ENCODE measurements at places on chromosomes 4 and X. TPM values are rescaled to one million over a fixed set of nuclear protein-coding genes. Genes with fewer than 3 reads are reported as not detected.

- no peaks in the 10 kb centered on the region for H3K27me3 ChIP-seq
- peaks cover 13% of the 10 kb centered on the region for H3K4me1 ChIP-seq
- no peak for DNase-seq
- H3K36me3 ChIP-seq, result no peaks in the 10 kb centered on the region
- H3K27ac ChIP-seq, result no peak overlapping the region
Observed at GRCh38 chr4:87224141-87224923, 3.9 kb upstream of the KLHL8 start.

- H3K36me3 ChIP-seq, result no peaks in the 10 kb centered on the region
- no peaks in the 10 kb centered on the region for H3K27me3 ChIP-seq
- H3K4me3 ChIP-seq, result no peak overlapping the region
- DNase-seq, result no peak
Observed at GRCh38 chrX:148538582-148538981, 38.2 kb downstream of the AFF2 start.

DNA sequence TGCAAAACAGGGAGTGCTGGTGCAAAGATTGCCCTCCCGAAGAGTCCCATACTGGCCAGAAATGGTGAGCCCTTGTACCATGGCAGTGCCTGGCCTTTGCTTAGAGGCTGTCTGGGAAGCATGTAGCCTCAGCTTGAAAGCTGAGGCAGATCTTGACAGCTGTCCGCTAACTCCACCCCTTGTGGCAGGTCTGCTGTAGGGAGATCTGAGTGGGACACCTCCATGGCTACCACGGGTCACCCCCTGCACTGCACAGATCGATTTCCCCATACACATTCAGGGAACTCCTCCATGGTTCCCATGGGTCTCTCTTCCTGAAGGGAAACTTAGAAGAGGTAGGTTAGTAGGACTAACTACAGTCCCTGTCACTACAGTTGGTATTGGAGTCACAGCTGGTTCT, 6.1 kb upstream of the ACOT9 start:
- no peaks in the 10 kb centered on the region for H3K36me3 ChIP-seq
- no peaks in the 10 kb centered on the region for H3K27me3 ChIP-seq
- no peak for DNase-seq
- H3K4me3 ChIP-seq, result no peak overlapping the region

SPANXN4 gene
- not detected for total RNA-seq

CT47A1 gene
- total RNA-seq, result not detected

- no peak for DNase-seq
- H3K36me3 ChIP-seq, result peaks cover 3% of the 10 kb centered on the region
Observed at GRCh38 chr4:38145741-38146140, 185.5 kb downstream of the PTTG2 start.

DNA sequence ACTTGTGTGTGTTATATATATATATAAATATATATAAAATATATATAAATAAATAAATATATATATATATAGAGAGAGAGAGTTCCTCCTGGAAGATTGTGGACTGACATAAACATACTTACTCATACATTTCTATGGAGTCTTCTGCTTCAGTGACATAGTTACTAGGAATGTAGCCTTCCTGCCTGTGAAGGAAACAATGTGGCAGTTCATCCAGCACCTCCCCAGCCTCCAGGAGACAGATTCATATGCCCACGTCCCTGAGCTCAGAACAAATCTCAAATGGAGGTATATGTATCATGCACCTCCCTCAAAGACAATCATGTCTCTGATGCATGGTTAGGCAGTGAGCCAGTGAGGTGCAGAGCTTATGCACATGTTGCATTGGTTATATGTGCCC, 11.4 kb upstream of the TIMM8A start:
- no peaks in the 10 kb centered on the region for H3K36me3 ChIP-seq
- no peak overlapping the region for H3K27ac ChIP-seq

ANXA5 gene
- total RNA-seq, result 60.0 TPM

DNA sequence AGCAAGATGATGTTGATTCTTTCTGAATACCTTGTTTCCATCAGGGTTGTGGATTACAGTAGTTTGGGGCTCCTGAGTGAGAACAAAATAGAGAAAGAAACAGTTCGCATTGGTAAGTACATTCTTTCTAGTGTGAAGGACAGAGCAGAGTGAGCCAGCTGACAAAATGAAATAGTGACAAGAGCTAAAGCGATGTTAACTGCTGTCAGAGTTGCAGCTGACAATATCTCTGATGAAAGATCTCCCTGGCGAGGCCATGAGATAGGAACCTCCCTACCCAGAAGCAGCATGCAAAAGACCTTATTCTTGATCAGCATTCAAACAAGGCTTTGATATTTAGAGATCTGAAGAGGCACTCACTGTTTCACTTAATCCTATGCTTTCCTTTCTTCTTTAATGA, 258.6 kb downstream of the CAMK2D start:
- H3K27ac ChIP-seq, result no peak overlapping the region
- no peaks in the 10 kb centered on the region for H3K27me3 ChIP-seq
- no peak for DNase-seq
- H3K4me1 ChIP-seq, result no peaks in the 10 kb centered on the region
- H3K4me3 ChIP-seq, result no peak overlapping the region

HAUS7 gene
- total RNA-seq, result 66.4 TPM

TMPRSS11F gene
- not detected for total RNA-seq

DNA sequence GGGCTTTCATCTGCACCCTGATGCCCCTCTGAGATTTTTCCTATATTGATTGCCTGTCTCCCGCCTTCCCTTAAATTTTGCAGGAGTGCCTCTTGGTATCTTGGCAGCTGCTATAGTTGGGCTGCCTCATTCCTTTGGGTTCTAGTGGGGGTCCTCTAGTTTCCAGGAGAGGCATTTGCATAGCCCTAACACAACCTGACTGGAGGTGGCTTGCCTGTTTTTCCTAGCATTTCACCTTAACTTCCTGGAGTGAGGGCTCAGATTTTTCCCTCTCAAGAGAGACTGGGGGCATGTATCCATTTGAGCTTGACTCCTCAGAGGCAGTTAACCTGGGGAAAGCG, 46.0 kb downstream of the UGT2A3 start:
- H3K27ac ChIP-seq, result no peak overlapping the region
- H3K4me1 ChIP-seq, result no peaks in the 10 kb centered on the region
- DNase-seq, result no peak
- no peak overlapping the region for H3K4me3 ChIP-seq

BANK1 gene
- total RNA-seq, result 1.3 TPM

RHOH gene
- total RNA-seq, result 114 TPM

DNA sequence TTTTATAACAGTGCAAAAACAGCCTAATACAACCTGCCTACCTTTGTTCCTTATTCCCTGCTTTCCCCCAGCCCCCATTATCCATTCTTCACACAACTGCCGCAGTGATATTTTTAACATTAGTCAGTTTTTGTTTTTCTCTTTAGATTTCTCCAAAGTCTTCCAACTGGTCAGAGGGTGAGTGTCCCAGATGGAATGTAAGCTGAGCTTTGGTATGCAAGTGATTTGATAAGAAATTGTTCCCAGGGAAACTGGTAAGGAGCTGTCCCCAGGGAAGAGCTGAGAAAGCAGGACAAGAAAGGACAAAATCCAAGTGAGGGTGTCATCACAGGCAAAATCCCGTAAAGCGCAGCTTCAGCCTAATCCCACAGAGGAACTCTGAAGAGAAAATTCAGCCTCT, 475.5 kb upstream of the ADGRL3 start:
- no peaks in the 10 kb centered on the region for H3K27me3 ChIP-seq
- no peaks in the 10 kb centered on the region for H3K4me1 ChIP-seq
- DNase-seq, result no peak
- no peaks in the 10 kb centered on the region for H3K36me3 ChIP-seq

DNA sequence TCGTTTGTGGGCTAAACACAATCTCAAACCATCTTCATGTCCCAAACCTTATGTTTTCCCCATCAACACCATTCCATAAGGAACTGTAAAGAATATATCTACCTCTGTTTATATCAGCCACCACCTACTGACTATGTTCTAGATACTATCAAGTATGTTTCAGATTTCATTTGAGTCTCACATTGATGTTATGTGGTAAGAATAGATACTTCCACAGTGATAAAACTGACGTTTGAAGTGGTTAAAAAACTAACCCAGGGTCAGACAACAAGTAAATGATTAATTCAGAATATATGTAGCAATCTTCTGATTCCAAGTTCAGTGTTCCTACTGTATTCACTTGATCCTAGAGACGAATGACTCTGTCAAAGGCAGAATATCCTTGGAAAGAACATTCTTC, 156.8 kb upstream of the RASGEF1B start:
- no peak overlapping the region for H3K27ac ChIP-seq
- no peak overlapping the region for H3K4me3 ChIP-seq
- H3K27me3 ChIP-seq, result no peaks in the 10 kb centered on the region
- peaks cover 25% of the 10 kb centered on the region for H3K4me1 ChIP-seq
- no peak for DNase-seq
- H3K36me3 ChIP-seq, result no peaks in the 10 kb centered on the region

PGRMC2 gene
- 43.8 TPM for total RNA-seq

- DNase-seq, result no peak
- peaks cover 8% of the 10 kb centered on the region for H3K36me3 ChIP-seq
- H3K4me3 ChIP-seq, result peak overlapping the region; percentile 90
- H3K27me3 ChIP-seq, result no peaks in the 10 kb centered on the region
Observed at GRCh38 chrX:40177942-40178715, 80.4 kb upstream of the BCOR start.

- no peak overlapping the region for H3K4me3 ChIP-seq
- no peak for DNase-seq
- no peaks in the 10 kb centered on the region for H3K4me1 ChIP-seq
- no peaks in the 10 kb centered on the region for H3K36me3 ChIP-seq
- H3K27ac ChIP-seq, result no peak overlapping the region
Observed at GRCh38 chr4:948101-948935, 16.1 kb downstream of the TMEM175 start.

- no peaks in the 10 kb centered on the region for H3K4me1 ChIP-seq
- H3K27me3 ChIP-seq, result no peaks in the 10 kb centered on the region
- H3K36me3 ChIP-seq, result no peaks in the 10 kb centered on the region
- H3K27ac ChIP-seq, result no peak overlapping the region
Observed at GRCh38 chrX:34638116-34638515, 19.0 kb downstream of the TMEM47 start.
